ENCODE measurements at places on chromosomes 3 and 15. TPM values are rescaled to one million over a fixed set of nuclear protein-coding genes. Genes with fewer than 3 reads are reported as not detected.

DNA sequence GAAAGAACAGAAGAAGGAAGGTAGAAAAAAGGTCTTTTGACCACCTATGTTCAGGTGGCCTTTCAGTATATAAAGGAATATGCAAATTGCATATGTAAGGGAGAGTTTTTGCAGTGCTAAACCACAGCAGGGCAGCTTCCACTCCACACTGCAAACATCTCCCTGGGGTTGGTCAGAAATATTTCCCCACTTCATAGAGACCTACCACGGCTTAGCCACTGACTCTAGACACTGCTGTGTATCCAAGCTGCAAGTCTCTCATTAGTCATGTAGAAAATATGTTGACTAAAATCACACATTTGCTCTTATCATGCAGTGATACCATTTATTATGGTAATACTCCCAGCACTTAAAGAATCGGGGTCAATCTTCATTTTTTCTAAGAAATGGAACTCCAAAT lies 214.9 kb upstream of the NR2F2 start:
- H3K27ac ChIP-seq, result no peak overlapping the region
- no peaks in the 10 kb centered on the region for H3K27me3 ChIP-seq
- DNase-seq, result no peak
- H3K4me3 ChIP-seq, result no peak overlapping the region

GRCh38 chr3:122940628-122941086 lies 86.9 kb downstream of the SEMA5B start:
- peaks cover 34% of the 10 kb centered on the region for H3K4me1 ChIP-seq
- DNase-seq, result no peak
- peaks cover 2% of the 10 kb centered on the region for H3K27me3 ChIP-seq
- no peaks in the 10 kb centered on the region for H3K36me3 ChIP-seq
- no peak overlapping the region for H3K27ac ChIP-seq

GRCh38 chr15:45802140-45802539 lies 167.3 kb downstream of the SQOR start:
- no peak overlapping the region for H3K27ac ChIP-seq
- H3K4me1 ChIP-seq, result no peaks in the 10 kb centered on the region
- no peak overlapping the region for H3K4me3 ChIP-seq
- no peak for DNase-seq
- no peaks in the 10 kb centered on the region for H3K36me3 ChIP-seq
- no peaks in the 10 kb centered on the region for H3K27me3 ChIP-seq

- DNase-seq, result no peak
- no peaks in the 10 kb centered on the region for H3K36me3 ChIP-seq
- no peak overlapping the region for H3K27ac ChIP-seq
- no peaks in the 10 kb centered on the region for H3K4me1 ChIP-seq
Measured at GRCh38 chr3:177279118-177279815, 82.0 kb upstream of the TBL1XR1 start.

DNA sequence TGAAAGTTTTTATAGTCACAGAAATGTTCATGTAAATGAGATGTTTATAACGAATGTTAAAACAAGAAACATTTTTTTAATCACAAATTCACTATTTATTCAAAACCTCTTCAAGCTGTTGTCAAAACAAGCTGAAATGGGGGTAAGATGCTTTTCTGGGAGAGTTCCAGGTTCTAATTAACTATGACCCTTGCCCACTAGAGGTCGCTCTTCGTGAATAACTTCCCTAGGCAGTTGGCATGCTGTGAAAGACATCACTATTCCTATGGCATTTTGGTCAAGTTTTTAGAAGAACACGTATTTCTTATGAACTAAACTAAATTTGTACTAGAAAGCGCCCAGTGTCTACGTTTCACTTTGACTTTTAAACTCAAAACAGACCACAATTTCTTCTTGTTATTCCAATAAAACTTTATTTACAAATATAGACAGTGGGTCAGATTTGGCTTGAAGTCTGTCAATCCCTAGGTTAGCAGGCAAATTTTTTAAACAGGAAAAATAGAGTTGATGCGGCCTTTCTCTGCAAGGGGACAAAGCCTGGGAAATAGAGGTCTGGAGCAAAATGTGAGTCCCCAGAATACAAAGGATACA lies 62.8 kb upstream of the CMTM8 start:
- H3K4me3 ChIP-seq, result no peak overlapping the region
- H3K27me3 ChIP-seq, result peaks cover 3% of the 10 kb centered on the region
- DNase-seq, result peak; percentile 57
- peaks cover 2% of the 10 kb centered on the region for H3K4me1 ChIP-seq
- no peak overlapping the region for H3K27ac ChIP-seq

DNA sequence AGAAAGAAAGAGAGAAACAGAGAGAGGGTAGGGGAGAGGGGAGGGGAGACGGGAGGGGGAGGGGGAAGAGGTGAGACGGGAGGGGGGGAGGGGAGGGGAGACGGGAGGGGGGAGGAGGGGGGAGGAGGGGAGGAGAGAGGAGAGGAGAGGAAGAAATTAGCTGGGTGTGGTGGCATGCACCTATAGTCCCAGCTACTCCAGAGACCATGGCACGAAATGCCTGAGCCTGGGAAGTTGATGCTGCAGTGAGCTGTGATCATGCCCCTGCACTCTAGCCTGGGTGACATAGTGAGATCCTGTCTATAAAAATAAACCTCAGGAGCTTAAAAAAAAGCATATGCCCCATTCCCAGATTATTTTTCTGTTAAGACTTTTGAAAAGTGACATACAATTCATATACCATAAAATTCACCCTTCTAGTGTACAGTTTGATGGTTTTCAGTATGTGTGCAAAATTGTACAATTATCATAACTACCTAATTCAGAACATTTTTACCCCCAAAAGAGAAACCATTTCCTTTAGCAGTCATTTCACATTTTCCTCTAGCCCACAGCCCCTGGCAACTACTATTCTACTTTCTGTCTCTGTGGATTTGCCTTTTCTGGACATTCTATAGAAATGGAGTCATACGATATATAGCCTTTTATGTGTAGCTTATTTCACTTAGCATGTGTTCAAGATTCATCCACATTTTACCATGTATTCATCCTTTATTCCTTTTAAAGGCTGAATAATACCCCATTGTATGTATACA lies 699.6 kb downstream of the FHIT start:
- no peak for DNase-seq
- no peak overlapping the region for H3K27ac ChIP-seq
- no peaks in the 10 kb centered on the region for H3K27me3 ChIP-seq

DNA sequence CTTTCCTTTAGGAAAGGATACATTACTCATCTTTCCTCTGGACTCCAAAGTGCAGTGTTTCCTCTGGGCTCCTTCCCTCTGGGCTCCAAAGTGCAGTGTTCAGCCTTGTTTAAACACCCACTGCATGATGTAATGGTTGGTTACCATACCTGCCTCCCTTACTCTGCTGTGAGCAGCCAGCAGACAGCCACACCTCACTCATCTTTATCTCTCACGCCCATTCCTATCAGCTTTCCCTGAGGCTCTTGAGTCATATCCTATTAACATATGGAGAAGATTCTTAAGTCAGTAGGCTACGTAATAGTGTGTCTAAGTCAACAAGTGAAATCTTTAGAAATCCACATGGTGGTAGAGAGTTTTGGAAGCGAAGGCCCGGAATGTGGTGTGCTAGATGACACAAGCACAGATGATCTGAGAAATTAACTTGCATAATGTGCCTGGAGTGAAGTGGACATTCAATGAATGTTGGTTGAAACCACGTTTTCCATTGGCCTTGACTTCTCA lies 97.2 kb upstream of the CTNNB1 start:
- H3K27me3 ChIP-seq, result no peaks in the 10 kb centered on the region
- H3K36me3 ChIP-seq, result no peaks in the 10 kb centered on the region
- DNase-seq, result no peak
- H3K4me1 ChIP-seq, result peaks cover 4% of the 10 kb centered on the region
- H3K4me3 ChIP-seq, result no peak overlapping the region
- no peak overlapping the region for H3K27ac ChIP-seq

GRCh38 chr3:116176974-116177555 lies 268.2 kb downstream of the LSAMP start:
- H3K36me3 ChIP-seq, result no peaks in the 10 kb centered on the region
- H3K4me3 ChIP-seq, result no peak overlapping the region
- no peaks in the 10 kb centered on the region for H3K4me1 ChIP-seq
- no peaks in the 10 kb centered on the region for H3K27me3 ChIP-seq

DNA sequence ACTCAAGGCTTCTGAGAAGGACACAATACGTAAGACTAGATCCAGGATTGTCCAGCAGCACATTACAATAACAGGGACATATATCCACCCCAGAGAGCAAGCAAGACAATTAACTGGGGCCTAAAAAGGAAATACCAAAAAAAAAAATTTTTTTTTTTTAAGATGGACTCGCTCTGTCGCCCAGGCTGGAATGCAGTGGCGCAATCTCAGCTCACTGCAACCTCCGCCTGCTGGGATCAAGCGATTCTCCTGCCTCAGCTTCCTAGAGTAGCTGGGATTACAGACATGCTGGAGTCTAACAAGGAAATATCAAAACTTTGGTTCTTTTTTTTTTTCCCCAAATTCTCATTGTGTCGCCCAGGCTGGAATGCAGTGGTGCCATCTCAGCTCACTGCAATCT lies 28.8 kb upstream of the IMPDH2 start:
- H3K27me3 ChIP-seq, result no peaks in the 10 kb centered on the region
- no peak overlapping the region for H3K4me3 ChIP-seq
- no peak for DNase-seq
- no peak overlapping the region for H3K27ac ChIP-seq

- no peaks in the 10 kb centered on the region for H3K36me3 ChIP-seq
- H3K4me3 ChIP-seq, result no peak overlapping the region
- H3K27me3 ChIP-seq, result no peaks in the 10 kb centered on the region
- no peak overlapping the region for H3K27ac ChIP-seq
Measured at GRCh38 chr3:40464339-40465110, 7.4 kb downstream of the RPL14 start.

DNA sequence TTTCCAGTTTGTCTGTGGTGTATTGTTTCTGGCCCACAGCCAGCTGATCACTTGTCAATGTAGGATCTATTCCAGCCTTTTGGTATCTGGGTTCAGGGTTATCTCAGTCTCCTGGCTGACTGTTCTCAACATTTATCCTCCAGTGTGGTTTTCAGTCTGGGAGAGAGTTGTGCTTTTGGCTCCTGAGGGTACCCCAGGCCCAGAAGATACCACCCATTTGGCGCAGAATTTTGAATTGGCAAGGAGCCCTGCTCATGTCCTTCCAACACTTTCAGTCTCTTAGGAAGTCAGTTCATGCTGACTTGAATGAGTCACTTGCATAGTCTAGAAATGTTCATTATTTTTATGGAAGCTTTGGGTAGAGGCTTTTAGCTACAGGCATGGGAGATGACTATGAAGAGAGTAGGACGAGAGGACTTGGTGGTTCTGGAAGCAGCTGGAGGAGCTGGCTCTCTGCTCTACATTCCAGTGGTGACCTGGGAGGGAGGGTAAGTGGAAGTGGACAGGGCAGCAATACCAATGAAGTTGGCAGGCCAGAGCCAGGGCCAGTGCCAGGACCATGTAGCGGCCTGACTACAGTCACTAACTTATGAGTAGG lies 7.2 kb downstream of the POLR2H start:
- no peaks in the 10 kb centered on the region for H3K36me3 ChIP-seq
- no peak overlapping the region for H3K27ac ChIP-seq
- H3K27me3 ChIP-seq, result peaks cover 3% of the 10 kb centered on the region

DNA sequence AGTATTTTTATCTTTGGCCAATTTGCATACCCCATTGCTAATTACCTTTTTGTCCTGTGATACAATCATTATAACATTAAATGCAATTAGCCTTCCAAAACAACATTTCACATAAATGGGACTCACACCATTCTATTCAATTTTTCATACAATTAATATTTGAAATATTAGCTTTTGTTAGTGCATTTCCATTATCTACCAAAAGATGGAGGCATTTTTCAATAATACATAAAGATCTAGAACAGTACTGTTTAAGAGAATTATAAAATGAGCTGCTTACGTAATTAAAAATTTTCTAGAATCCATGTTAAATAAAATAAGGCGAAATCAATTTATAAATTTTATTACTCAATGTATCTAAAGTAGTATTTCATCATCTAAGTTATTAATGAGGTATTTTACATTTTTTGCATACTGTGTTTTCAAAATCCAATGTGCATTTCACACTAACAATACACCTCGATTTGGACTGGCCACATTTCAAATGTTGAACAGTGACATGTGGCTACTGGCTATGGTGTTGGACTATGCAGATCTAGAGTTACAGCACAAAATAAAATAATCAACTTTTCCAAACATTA lies 74.3 kb downstream of the TJP1 start:
- H3K36me3 ChIP-seq, result no peaks in the 10 kb centered on the region
- H3K4me3 ChIP-seq, result no peak overlapping the region
- H3K27ac ChIP-seq, result no peak overlapping the region
- H3K27me3 ChIP-seq, result peaks cover 2% of the 10 kb centered on the region

DNA sequence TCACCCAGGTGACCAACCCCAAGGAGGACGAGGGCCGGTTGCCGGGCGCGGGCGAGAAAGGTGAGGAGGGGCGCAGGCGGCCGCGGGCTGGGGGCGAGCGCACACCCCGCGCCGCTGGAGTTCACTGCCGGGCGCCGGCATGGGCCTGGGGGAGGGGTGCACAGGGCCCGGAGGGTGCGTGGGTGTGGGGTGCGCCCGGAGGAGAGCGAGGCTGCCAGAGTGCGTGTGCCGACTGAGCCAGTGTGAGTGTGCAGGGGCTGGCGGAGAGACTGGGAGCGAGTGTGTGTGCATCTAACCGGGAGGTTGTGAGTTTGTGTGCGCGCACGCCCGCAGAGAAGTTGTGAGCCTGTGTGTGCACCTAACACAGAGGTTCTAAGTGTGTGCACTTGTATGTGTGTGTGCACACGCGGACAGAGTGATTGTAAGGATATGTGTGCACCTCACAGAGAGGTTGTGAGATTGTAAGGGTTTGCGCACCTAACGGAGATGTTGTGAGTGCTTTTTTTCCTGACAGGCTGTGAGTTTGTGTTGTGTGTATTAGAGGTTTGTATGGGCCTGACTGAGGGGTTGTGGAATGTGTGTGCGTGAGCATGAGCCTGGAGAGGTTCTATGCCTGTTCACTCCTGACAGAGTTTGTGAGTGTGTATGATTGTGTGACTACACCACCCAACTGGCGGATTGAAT lies 681 bp downstream of the CTDSPL start:
- no peaks in the 10 kb centered on the region for H3K4me1 ChIP-seq
- peak; percentile 45 for DNase-seq
- peaks cover 18% of the 10 kb centered on the region for H3K27me3 ChIP-seq

GRCh38 chr3:20321391-20322047 lies 135.5 kb upstream of the SGO1 start:
- peaks cover 5% of the 10 kb centered on the region for H3K4me1 ChIP-seq
- no peaks in the 10 kb centered on the region for H3K27me3 ChIP-seq
- no peak overlapping the region for H3K27ac ChIP-seq
- DNase-seq, result no peak
- H3K4me3 ChIP-seq, result no peak overlapping the region

- H3K27ac ChIP-seq, result no peak overlapping the region
- DNase-seq, result no peak
- H3K27me3 ChIP-seq, result peaks cover 3% of the 10 kb centered on the region
- peaks cover 11% of the 10 kb centered on the region for H3K36me3 ChIP-seq
- H3K4me1 ChIP-seq, result no peaks in the 10 kb centered on the region
Measured at GRCh38 chr3:197407053-197407452, 108.6 kb upstream of the DLG1 start.

GRCh38 chr3:18027161-18027939 lies 284.9 kb upstream of the TBC1D5 start:
- no peak overlapping the region for H3K27ac ChIP-seq
- H3K27me3 ChIP-seq, result no peaks in the 10 kb centered on the region
- DNase-seq, result no peak

FILIP1L gene
- total RNA-seq, result 4.3 TPM

VGLL3 gene
- total RNA-seq, result 0.15 TPM

C3orf80 gene
- total RNA-seq, result 0.34 TPM

MCF2L2 gene
- 18.1 TPM for total RNA-seq

APBA2 gene
- 166 TPM for total RNA-seq

USP3 gene
- 50.9 TPM for total RNA-seq

DPPA4 gene
- total RNA-seq, result 89.5 TPM

GNAT1 gene
- not detected for total RNA-seq

All from glutamatergic neuron (in vitro differentiated cells).